ENCODE measurements at places on chromosomes 4 and X.

DNA sequence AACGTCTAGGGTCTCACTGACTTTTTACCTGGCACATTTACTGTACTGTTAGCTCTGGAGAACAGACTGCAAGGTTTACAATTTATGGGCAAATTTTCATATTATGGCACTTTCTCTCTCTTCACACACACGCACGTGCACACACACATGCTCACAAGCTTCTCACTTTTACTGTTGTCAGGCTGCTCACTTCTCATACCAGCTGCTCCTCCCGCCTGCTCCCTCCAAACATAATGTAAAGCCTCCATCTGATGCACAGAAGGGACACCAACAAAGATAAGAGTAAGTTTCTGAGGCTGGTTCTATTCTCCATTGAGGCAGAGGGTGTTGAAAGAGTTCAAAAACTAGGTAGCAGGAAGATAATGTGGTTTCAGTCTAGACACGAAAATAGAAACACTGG is 128.9 kb upstream of the DCLK2 start:
- no peak for DNase-seq

DNA sequence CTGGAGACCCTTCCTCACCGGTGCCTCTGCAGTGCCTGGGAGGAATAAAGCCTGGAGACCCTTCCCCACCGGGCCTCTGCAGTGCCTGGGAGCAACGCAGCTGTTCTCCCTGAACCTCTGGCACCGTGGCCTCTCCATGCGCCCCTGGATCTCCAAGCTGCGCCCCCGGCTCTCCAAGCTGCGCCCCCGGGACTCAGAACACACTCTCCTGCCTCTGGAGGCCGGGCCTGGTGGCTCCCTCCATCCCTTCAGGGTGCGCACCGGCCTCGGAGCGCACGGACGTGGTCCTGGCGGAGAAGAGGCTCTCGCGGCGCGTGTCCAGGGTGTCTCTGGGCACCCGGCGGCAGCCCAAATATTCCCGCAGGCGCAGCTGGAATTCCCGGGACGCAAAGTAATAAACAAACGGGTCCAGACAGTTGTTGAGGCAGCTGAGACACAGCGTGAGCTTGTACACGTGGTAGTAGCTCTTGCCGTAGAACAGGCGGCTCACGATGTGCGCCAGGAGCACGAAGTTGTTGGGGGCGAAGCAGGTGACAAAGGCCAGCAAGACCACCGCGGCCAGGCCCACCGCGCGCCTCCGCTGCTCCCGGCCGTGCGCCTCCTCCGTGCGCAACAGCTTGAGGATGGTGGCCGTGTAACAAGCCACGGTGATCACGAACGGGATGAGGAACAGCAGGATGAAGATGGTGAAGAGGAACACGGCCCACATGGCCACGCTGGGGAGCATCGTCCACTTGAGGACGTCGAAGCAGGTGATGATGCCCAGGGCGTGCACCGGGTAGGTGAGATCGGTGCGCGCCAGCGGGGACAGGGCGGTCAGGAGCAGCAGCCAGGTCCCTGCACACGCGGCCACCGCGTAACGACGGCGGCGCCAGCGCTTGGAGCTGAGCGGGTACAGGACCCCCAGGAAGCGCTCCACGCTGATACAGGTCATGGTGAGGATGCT is 12.8 kb upstream of the ASMTL start:
- no peak for DNase-seq

DNA sequence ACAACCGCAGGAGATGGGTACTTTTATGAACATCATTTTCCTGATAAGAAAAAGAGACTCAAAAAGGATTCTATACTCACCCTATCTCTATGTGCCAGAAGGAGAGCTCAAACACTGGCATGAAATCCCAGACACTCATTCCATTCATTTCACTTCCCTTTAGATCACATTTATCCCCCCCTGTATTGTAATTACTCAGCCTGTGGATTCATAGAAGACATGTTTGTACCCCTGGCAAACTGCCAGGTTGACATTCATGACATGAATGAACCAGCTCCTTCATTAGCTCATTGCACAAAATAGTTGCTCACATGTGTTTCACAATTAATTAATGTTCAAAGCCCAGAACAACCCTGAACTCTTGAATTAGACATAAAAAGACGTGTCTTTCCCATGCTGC is 4.9 kb downstream of the SMR3A start:
- no peak for DNase-seq

DNA sequence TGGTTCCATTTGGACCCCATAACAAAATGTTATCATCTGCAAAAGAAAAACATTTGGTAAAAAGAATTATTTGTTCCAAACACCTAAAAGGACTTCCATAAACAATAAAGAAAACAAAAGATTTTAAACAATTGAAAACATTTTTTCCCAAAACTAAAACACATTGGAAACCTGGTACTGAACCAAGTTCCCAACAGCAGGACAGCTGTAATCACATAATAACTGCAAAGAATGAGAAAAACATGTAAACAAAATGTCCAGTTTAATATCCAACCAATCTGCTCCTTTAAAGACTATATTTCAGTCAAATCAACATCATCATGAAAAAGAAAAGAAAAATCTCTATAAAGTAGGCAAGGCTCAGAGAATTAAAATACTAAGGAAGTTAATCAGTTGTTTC is 36.3 kb downstream of the PRDM5 start:
- no peak for DNase-seq

DNA sequence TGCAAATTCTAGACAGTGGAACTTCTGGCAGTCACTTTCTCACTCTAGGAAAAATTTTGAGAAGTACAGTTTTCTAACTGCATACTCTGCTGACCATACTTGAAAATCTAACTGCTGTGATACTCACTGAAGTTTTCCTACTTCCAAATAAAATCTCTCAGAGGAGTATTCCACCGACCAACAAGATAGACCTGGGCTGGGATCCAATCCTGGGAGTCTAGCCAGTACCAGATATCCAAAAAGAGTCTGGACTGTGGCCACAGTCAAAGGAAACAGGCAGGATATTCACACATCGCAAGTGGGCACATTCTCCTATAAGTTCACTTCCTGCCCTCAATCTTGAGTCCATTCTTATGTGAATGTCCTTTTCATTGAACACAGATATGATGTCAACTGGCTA is 1138.7 kb upstream of the PCDH7 start:
- no peak for DNase-seq

GRCh38 chrX:10579112-10580011 is 41.0 kb downstream of the MID1 start:
- no peak for DNase-seq

DNA sequence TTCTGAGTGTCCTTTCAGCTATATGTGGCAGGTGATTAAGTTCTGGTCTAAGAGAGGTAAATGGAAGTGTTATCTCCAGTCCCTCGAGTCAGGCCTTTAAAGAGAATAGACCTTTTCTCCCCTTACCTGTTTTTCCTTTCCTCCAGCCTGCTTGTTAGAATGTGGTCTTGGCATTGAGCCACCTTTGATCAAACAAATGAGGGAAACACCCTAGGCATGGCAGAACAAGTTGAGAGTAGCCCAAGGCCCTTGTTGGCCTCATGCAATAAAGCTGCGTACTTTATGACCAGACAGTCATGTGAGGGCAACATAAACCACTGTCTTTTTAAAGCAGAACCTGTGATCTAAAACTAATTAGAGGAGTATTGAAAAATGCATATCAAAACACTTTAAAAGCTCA is 13.2 kb upstream of the IL13RA2 start:
- no peak for DNase-seq

DNA sequence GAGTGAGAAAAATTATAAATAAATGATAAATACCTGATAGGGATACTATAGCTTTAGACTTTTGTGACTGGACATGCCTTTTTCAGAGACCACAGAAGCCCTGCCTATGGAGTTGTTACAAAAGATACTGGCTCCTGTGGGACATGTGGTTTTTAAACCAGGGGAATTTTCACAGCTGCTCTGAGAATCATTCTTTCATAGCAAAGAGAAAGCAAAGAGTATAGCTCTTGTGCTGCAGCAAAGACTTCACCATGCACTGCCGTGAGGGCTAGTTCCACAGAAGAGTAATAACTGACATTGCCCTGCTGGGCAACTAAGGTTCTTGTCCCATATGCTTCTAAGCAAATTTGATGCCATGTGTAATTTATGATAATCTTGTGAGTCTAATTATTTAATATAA is 98.2 kb downstream of the MAPK10 start:
- DNase-seq, result no peak

- DNase-seq, result no peak
Observed at GRCh38 chrX:149037281-149037870, 467.7 kb downstream of the IDS start.

GRCh38 chr4:90996813-90997212 is 869.6 kb downstream of the CCSER1 start:
- no peak for DNase-seq

DNA sequence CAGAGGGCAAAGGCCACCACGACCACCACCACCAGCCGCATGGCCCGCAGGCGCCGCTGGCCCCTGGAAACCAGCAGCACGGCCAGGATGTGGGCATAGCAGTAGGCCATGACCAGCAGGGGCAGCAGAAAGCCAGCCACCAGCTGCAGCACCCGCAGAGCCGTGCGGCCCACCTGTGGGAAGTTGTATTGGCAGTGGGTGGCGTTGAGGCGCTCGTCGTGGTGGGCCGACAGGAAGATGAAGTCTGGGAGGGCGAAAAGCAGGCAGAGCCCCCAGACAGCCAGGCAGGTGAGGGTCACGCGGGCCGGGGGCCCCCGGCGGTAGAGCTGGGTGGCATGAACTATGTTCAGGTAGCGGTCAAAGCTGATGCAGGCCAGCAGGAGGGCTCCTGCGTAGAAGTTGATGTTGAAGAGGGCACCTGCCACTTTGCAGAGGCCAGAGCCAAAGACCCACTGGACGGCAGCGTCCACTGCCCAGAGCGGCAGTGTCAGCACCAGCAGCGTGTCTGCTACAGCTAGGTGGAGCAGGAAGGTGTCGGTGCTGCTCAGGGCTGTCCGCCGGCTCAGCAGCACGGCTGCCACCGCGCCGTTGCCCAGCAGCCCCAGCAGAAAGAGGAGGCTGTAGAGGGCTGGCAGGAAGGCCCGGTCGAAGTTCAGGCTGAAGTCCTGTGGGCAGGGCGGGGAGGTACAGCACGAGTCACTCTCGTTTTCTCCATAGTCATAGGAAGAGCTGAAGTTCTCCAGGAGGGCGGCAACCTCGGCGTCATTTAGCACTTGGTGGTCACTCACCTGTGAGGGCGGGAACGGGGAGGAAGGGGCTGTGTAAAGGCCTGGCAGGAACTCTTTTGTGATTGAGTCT is 1.4 kb downstream of the CXCR3 start:
- DNase-seq, result peak; percentile 30

GRCh38 chr4:19772581-19772980 is 479.1 kb upstream of the SLIT2 start:
- DNase-seq, result no peak

GRCh38 chr4:163610648-163611047 is 116.2 kb downstream of the TMA16 start:
- DNase-seq, result no peak

GRCh38 chr4:13907255-13907751 is 279.8 kb upstream of the BOD1L1 start:
- no peak for DNase-seq
